Stimulated activated CD8-positive, alpha-beta memory T cell treated with anti-CD3 and anti-CD28 coated beads, Interleukin-4, amount 100 ng/mL, for 4 hours (primary cell): ENCODE measurements at places on chromosomes 2 and 18.

- no peak for DNase-seq
These were observed 47.0 kb upstream of the AP1S3 start for GRCh38 chr2:223884399-223884798.

- DNase-seq, result no peak
These were observed 13.5 kb upstream of the FEZ2 start for GRCh38 chr2:36611316-36611990.

- DNase-seq, result no peak
These were observed 32.6 kb upstream of the ANXA4 start for GRCh38 chr2:69709290-69709689.

DNA sequence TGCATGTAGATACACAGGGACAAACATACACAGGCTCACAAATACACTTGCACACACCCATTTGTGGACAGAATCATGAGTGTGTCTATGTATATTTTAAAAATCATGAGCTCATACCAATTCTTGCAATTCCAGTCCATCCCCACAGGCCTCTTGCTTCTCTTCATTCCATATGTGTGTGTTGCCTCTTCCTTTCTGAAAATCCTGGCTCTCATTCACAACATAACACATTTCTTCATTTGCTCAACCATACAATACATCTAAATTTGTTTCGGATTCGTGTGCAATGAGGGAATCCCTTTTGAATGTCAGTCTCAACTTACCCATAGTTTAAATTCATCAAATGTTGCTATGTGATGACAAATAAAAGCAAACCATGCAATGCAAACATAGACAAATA lies 51.4 kb downstream of the GNAL start:
- no peak for DNase-seq

- DNase-seq, result no peak
These were observed 80.1 kb downstream of the XDH start for GRCh38 chr2:31334311-31335026.

DNA sequence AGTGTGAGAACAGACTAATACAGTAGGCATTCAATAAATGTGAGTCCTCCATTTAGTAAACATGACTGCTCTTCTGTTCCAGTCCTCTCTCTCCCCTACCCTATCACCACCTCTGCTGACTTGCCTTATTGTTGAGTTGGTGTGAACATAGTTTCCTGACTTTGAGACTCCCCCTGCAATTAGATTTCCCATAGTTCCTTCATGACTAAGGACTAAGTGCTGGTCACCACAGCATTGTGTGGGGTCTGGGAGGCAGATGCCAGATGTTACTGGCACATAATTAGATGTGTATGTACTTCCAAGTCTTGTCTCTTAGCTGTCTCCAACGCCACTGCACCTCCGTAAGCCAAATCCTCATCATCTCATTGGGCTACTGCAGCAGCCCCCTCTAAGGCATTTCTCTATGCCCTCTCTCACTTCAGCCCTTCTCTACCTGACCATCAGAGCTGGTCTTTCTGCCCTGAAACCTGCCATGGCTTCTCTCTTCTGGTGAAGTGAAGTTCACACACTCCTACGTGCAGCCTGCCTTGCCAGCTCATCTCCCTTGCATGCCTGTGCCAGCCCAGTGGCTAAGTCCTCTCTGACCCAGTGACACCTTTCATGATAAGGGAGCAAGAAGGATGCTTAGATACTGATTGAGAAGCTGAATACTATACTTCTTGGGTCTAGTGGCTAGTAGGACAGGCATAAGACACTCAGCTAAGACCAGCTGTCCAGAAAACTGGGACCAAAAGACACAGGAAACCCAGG lies 81.6 kb upstream of the ALPP start:
- DNase-seq, result no peak

GRCh38 chr18:6876641-6877041 lies 147.1 kb downstream of the ARHGAP28 start:
- no peak for DNase-seq

DNA sequence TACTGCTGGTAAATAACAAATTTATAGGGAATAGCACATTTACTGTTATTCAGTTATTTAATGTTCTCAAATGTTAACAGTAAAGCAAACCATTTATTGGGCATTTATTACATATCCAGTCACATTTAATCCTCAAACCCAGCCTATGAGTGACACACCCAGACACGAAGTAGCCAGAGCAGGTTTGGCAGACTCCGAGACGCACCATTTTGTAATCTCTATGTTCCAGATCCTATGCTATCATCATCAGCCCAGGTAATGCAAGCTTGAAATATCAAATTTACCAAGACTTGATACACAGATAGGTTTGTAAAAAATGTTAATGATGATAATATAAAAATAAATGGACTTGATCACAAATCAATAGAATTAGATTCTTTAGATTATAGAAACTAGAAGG lies 131.1 kb downstream of the IKZF2 start:
- no peak for DNase-seq

GRCh38 chr18:75140296-75140695 lies 68.6 kb downstream of the PTGR3 start:
- DNase-seq, result no peak

DNA sequence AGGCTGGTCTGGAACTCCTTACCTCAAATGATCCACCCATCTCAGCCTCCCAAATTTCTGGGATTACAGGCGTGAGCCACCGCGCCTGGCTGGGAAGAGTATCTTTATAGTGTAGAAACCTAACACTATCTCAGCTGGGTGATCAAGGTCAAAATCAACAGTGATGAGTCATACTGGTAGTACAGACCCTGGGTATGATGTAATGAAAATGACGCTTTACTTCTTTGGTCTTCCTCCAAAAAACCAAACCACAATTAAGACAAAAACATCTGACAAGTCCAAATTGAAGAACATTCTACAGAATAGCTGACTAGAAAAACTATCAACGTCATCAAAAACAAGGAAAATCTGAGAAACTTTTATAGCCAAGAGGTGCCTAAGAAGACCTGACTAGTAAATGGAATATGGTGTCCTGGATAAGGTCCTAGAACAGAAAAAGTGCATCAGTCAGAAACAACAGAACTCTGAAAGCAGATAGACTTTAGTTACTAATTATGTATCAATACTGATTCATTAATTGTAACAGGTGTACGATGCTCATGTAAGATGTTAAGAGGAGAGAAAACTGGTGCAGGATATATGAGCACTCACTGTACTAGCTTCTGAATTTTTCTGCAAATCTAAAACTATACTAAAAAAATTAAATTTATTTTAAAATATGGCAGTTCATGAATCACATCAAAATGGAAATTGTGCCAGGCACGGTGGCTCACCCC lies 25.4 kb downstream of the PDCL3 start:
- no peak for DNase-seq

DNA sequence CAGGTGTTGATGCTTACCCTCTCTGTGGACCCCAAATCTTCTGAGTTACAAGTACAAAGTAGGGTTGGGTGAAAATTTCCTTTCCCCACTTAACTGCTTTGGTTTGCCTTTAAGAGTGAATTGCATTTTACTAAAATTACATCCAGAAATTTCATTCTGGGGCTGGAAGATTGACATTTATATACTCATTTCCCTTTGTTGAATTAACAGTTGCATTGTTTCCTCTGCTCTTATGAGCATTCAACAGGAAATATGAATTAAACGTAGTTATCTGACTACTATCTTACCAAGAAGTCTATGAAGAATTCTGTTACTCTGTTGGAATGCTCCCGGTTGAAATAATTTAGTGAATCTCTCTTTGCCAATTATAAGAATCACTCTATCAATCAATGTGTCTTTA lies 1231.1 kb upstream of the NXPH2 start:
- no peak for DNase-seq

- DNase-seq, result no peak
These were observed 244.2 kb upstream of the BOD1L2 start for GRCh38 chr18:56902653-56903052.

- DNase-seq, result no peak
These were observed 21.9 kb upstream of the LOXHD1 start for GRCh38 chr18:46678785-46679399.

GRCh38 chr2:238717084-238717483 lies 130.8 kb upstream of the TWIST2 start:
- no peak for DNase-seq

- DNase-seq, result no peak
These were observed 9.4 kb downstream of the MTERF4 start for GRCh38 chr2:241092677-241093076.

- no peak for DNase-seq
These were observed 117.4 kb downstream of the LRATD1 start for GRCh38 chr2:14749884-14750283.

DNA sequence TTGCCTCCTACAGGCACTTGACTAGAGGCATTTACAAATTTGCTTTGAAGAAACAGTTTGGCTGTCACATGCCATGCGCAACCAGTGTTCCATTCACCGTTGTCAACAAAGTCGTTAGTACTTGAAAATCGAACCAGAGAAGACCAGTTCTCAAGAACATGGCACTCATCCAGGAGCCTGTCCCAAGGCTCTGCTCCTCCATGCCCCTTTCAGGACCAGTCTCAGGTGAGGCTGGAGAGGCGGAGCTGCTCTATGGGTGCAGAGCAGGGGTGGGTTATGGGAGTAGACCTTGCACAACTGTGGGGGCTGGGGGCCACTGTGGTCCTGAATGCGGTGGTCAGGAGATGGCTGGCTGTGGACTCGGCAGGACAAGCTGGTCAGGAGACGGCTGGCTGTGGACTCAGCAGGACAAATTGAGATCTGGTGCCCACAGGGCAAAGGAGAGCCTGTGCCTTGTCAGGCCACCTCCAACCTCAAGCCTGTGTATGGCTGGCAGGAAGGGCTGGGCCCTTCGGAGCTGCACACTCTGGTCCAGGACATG lies 12.3 kb upstream of the ATP9B start:
- DNase-seq, result no peak

DNA sequence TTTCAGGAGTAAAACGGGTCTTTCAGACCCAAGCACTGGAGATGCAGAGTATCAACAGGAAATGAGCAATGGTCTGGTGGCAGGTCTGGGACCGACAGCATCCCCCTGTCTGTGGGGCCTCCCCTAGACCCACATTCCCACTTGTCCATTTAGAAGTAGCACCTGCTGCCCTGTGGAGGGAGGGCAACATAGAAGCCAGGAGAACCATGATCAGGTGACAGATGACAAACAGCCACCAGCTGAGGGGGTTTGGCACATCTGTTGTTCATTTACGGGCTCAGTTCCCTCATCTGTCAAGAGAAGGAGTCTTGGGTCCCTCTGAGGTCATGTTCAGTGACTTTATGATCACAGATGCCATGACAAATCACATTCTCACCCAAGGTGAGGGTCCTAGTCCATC lies 77.9 kb upstream of the SLC66A3 start:
- DNase-seq, result no peak

GRCh38 chr2:127762846-127763245 lies 48.1 kb downstream of the WDR33 start:
- no peak for DNase-seq

DNA sequence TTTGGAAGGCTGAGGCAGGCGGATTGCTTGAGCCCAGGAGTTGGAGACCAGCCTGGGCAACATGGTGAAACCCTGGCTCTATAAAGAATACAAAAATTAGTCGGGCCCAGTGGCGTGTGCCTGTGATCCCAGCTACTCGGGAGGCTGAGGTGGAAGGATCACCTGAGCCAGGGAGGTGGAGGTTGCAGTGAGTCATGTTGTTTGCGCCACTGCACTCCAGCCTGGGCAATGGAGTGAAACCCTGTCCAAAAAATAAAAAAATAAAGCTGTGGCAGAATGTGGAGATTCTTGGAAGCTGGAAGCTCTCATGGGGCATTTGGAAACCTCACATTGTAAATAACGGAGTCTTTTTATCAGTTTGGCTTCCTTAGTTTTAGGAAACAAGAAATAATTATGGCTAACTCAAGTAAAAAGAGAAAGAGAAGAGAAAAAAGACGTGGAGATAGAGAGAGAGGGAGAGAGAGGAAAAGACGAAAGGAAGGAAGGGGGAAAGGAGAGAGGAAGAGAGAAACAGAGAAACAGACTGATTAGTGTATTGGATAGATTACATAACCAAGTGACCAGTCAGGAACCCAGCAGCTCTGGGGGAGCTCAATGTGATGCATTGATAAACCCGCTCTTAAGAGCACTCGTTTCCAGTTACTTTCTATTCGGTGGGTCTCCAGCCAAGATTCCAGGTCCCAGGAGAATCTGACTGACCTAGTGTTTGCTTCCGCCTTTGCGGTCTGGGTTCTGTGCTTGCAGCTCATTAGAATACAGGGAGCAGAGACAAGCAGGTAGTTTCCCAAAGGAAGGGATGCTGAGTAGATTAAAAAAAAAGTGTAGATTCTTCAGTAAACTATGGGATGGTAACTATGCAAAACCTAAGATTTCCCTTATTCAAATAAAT lies 1.1 kb upstream of the SPAST start:
- DNase-seq, result no peak

DNA sequence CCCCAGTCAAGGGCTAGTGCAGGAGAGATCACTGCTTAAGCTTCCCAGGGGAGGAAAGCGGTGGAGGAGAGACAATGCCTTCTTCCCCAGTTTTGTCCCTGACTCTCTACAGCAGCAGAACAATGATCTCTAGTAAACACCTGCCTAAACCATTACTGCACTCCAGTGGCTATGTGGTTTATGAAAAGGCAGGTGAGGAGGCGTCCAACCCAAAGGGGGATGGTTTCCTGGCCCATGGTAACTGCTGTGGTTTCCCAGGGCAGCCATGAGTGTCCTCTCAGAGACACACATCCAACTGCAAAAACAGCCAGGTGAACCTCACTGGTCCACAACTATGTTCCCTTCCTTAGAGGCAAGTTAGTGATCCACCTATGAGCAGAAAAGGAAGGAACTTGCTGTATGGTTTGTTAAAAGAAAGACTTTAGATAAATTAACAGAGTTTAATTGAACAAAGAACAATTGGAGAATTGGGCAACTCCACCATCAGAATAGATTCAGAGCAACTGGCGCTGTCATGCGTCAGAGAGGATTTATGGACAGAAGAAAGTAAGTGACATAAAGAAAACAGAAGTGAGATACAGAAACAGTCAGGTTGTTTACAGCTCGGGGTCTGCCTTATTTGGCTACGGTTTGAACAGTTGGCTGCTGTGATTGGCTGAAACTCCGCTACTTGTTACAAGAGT lies 4.8 kb upstream of the TTC39C start:
- DNase-seq, result no peak

DNA sequence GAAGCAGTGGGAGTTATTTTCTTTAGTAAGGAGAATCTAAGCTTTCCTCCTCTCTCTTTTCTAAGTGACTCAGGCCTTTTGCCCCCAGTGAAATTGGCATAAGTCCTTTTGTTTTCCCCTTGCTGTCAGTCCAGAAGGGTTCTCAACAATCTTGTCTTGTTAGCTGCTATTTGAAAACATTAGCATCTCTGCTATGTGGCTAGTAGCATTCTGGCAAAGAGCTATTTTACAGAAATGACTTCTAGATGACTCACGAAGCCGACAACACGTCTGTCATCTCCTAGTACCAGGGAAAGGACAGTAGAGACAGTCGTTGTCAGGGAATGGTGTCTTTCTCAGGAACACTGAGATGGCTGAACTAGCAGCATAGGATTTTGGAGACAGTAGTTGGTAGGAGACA lies 14.7 kb downstream of the SMARCAL1 start:
- DNase-seq, result no peak

DNA sequence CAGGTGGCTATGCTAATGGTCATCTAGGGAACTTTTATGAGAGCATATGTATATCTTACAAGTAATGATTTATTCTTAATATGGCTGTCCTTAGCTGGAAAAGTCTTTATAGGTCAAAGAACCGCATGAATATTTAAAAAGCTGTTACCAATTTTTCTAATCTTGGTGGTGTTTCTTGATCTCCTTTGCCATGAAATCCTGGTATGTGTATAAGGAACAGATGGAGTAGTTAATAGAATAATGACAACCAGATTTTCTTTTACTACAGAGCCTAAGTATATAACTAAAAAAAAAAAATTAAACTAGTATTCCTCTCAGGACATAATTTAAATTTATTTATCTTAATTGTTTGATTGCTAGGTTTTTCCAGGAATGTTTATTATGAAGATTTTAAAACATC lies 74.5 kb downstream of the RHBDD1 start:
- no peak for DNase-seq
